NCI-H748 treated with DMSO at 0.1 percent for 48 hours (cell line): ENCODE measurements at places on chromosomes 4 and X.

GRCh38 chr4:152488246-152488645 is 47.6 kb downstream of the FBXW7 start:
- DNase-seq = no peak

DNA sequence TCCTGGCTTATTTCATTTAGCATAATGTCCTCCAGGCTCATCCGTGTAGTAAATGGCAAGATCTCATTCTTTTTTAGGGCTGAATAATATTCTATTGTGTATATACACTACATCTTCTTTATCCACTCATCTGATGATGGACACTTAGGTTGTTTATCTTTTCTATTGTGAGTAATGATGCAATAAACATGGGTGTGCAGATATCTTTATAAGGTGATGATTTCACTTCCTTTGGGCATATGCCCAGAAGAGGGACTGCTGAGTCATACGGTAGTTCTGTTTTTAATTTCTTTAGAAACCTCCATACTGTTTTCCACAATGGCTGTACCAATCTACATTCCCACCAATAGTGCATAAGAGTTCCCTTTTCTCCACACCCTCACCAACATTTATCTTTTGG is 317.6 kb upstream of the CNKSR2 start:
- no peak for DNase-seq

GRCh38 chr4:108702960-108703359 is 52.6 kb downstream of the OSTC start:
- no peak for DNase-seq

DNA sequence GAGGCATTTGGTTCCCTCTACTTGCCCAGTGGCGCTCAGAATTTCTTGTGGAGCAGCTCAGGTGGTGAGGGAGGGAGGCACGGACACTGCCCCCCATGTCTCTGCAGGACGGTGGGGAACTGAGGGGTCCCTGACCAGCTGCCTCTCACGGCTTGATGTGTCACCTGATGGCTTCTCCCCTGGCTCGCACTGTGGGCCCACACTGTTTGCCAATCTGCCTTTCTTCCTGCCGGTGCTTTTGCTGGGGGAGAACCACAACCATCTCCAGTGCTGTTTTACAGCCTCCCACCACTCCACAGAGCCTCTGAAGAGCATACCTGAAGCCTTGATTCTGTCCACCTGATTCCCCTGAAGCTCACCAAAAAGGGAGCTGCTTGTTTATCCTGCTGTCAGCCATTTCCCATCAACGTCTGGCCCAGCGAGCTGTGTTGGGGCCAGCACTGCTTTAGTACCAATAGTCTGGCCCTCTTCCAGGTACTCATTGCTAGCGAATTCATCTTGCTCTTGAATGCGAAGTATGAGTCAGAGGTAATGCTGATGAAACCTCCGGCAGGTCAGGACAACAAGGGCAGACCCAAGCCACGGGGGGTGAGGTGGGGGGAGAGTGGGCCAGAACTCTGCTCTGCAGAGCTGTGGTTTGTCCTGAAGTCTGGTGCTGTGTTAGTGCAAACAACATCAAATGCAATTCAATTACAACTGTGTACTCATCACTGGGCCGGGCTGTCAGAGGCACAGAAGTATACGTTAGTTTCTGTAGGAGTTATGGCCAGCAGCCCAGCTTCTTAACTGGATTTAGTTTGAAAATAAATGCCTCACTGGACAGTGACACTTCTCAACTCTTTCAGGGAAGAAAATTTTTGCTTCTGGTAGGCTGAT is 208.3 kb upstream of the JADE1 start:
- DNase-seq = peak; percentile 46
